ENCODE measurements at places on chromosomes 1 and 21.

DNA sequence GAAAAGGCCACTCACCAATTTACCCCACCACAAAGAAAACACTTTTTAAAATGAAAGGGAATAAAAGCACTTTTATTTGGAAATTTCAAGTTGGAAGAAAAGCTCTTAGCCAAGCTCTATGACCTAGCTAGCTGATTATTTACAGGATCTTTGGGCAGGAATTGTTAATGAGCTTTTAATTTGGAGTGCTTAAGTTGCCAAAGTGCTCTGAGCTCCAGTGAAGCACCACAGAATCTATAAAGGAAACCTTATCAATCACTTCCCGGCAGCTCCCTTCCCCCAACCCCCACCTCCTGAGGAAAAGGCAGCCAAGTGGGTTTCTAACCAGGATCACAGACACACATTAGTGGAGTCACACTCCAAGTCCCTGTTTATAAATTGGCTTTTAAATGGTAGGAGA lies 1.5 kb downstream of the ERI3 start:
- DNase-seq, result no peak

GRCh38 chr1:238954865-238955264 lies 431.5 kb upstream of the CHRM3 start:
- DNase-seq, result no peak

DNA sequence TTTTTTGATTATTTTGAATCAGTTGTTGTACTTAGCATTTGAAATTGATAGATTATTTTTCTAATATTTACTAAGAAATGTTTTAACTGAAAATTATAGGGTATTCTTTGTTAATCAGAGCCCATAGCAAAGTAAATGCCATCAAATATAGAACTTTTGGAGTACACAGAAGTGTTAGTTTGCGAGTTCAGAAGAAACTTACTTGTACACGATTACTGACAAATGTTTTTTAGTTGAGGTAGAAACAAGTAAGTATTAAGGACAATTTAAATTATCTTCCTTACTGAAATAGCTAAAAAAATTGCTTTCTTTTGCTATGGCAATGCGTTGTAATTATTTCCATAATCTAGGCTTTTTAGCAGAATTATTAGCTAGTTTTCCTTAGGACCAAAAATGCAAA lies 692.2 kb downstream of the USP25 start:
- DNase-seq, result no peak

GRCh38 chr21:15725949-15726348 lies 3.8 kb upstream of the USP25 start:
- DNase-seq, result no peak

GRCh38 chr1:175922254-175922881 lies 179.0 kb upstream of the TNR start:
- no peak for DNase-seq

DNA sequence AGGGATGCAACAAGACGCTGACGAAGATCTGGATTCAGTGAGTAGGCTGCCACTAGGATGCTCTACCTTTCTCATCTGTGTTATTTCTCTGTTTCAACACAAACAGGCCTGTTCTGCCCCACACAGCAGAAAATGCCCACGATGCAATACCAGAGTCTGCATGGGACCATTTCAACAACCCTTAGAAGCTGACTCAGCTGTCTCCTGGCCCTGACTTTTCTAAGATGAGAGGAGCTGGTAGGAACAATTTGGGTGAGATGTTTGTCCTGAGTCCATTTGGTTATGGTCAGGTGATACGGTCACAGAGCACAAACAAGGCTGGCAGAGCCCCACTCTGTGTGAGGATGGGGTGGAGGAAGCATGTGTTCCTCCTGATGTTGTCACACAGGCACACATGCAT lies 11.5 kb upstream of the SLC2A1 start:
- no peak for DNase-seq

- DNase-seq, result no peak
These were observed 35.5 kb downstream of the COQ8A start for GRCh38 chr1:226975259-226976250.

DNA sequence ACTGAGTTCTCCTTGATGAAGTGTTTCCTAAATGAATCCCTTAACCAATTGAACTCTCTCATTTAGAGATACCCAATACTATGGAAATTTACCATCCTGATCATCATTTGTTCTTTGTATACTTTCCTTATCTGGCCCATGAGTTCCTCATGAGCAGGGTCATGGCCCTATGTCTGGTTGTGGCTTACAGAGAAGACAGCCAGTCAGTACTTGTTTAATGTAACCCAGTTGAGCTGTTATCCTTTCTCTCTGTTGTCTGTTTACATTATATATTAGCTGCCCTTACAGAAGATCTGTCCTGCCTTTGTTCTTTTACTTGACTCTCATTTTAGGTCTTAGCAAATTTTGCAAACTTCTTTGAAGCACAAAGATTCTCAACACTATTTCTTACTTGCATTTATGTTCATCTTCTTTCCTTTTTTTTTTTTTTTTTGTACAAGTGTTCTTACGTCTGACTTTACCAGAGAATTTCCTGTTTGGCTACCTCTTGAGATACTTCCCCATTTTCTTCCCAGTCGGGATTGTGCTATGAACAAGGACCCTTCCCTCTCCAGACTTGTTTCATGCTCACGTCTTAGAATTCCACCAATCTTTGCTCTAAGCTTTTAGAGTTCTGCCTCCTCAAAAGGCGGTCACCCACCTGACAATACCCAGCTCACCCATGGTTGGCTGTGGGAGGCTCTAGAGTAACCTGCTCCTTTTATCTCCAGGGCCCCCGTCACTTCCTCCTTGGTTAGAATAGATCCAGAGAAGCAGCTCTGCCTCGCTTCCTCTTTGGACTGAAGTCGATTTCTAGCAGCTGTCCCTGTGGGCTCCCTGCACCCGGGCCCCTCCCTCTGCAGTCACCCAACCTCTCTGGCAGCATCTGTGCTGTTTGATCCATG lies 53.6 kb upstream of the RUNX1 start:
- no peak for DNase-seq

DNA sequence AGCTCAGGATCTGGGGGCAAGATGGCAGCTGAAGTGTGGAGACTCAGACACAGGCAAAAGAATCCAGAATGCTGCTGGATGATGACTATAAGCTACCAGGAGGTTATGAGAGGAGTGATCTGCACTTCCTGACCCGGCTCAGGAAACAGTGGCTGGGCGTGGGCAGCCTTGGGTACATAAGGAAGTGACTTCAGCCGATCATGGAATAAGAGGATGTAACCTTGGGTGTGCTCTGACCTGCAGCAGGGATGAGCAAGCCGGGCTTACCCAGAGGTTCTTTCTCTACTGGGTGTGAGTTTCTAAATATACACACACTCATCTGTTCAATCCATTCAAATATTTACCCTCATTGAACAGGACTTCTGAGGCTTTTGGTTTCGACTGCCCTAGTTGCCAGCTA lies 62.7 kb downstream of the CD34 start:
- DNase-seq, result peak; percentile 53

- DNase-seq, result no peak
These were observed 95.1 kb upstream of the KRTAP19-8 start for GRCh38 chr21:31133243-31133830.

DNA sequence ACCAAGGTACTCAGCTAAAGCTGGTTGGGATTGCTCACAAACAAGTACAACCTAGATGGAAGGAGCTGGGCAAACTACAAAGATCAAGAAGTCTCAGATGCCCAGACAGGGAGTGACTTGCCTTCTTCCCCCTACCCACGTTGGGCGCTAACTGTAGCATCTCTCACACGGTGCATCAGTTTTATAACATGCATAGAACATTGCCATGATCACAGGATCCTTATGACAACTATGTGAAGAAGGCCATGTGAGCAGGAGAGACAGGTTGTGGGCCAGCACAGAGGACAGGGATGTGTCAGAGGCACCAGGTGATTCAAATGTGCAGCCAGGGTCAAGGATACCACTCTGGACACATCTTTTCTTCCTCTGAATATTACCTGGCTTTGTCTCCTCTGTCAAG lies 28.3 kb upstream of the CYP4B1 start:
- no peak for DNase-seq

DNA sequence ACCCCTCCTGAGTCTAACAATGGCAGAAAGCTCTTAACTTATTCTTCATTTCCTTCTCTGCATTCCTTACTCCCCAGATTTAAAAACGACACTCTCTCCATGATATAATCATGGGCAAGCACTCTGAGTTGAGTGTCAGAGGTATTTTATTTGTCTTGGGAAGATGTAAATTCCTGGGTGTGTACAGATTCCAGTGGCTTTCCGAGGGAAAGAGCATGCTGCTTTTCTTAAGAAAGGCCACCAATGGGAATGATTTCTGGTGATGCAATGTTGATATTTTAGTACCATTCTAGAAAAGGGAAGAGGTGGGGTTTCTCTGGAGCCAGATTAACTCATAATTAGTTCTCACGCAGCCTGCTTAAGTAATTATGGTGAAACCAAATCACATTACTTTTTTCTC lies 47.8 kb upstream of the BTG3 start:
- no peak for DNase-seq

GRCh38 chr1:220761688-220762427 lies 13.7 kb downstream of the MTARC2 start:
- DNase-seq, result no peak

DNA sequence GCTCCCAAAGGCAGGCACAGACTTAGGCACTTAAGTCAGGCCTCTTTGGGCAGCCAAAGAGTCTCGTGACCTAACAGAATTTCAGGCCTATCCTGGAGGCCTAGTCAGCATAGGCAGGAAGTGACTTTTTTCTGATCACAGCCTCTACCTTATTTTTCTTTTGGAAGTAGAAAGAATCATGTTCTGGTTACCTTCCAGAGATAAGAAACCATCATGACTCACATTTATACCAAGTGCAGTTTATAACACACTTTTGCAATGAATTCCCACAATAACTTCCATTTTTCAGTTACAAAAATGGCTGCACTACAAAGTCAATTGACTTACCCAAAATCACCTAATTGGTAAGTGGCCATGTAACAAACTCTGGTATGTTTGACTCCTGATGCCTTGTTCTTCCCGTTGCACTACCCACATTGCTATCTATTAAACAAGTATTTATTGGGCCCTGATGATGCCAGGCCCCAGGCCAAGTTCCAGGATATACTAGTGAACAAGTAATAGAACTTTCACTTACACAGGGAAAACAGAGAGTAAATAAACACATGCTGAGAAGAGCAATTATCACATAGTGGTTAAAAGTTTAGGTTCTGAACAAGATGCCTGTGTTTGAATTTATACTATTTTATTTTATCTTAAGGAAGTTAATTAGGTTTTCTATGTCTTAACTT lies 74.3 kb downstream of the SH3GLB1 start:
- DNase-seq, result no peak

DNA sequence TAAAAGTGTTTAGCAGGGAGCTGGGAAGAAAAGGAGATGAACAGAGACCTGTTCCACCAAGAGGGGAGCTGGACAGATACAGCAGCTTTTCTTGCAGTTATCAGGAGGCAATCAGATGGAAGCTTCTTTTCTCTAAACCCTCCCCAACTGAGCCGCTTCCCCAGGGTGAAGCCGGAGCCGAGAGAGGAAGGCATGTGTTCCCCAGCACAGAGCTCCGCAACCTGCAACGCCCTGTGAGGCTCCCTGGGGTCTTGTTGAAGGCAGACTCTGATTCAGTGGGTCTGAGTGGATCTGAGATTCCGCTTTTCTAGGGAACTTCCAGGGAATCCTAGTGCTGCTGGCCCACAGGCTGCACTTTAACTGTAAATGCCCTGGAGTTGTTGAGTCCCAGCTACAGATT lies 139.1 kb upstream of the COA6 start:
- DNase-seq, result no peak

- no peak for DNase-seq
These were observed 87.9 kb upstream of the PTBP2 start for GRCh38 chr1:96633695-96634094.

DNA sequence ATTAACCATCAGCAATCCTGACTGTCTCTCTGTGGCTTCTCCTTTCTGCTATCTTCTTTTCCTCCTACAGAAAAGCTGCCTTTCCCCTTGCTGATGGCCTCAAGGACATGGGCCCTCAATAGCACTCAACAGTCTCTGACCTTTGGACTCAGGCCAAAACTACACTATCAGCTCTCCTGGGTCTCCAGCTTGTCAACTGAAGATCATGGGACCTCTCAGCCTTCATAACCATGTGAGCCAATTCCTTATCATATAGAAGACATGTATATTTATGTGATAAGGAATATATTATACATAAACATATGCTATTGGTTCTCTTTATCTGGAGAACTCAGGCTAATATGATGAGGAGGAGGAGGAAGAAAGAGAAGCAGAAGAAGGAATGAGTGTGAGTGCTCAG lies 91.8 kb upstream of the GJB5 start:
- DNase-seq, result no peak

DNA sequence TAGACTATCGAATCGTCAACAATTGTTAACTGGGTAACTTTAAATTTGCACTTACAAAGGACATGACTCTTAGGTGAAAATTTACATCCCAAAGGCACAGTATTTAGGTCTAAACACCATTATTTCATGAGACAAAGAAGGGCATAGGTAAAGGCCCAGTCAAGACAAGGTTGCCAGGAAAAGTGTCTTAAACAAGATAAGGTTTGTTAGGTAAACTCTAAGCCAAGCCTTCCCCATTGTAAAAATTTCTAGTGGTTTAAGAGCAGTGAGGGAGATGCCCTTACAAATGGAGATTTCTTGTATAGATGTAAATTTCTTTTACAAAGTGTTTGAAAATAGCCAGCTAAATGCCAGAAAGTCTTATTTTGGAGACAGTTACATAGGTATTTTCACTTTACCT lies 36.9 kb upstream of the FNBP1L start:
- DNase-seq, result no peak

DNA sequence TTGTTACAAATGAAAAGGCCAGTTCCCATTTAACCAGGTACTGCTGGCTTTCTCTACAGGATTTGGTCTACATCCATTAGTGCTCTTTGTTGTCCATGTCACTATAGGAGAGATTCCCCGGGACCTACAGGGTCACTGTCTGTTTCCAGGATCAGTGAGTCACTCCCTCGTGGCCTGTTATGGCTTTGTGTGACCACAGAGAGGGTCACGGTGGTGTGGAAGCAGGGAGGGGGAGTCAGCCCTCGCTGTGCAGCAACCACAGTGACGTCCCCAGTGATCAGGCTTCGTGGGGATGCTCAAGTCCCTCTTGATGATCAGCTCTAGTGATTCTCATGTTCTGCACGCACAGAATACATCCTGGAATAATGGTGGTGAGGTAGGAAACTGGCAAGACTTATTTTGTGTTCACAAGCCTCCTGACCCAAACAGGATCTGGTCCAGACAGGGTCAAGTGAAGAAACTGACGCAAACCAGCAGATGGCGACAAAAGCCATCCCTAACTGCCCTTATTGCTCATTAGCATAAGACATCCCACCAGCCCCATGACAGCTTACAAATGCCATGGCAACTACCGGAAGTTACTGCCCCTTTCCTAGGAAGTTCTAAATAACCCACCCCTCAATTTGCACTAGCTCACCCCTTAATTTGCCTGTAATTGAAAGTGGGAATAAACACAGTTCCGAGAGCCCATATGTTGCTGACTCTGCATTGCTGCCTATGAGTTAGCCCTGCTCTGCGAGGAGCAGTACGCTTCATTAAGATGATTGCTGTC lies 98.5 kb downstream of the DISC1 start:
- DNase-seq, result no peak

GRCh38 chr1:1344655-1345361 lies 4.4 kb downstream of the DVL1 start:
- DNase-seq, result peak; percentile 63

- no peak for DNase-seq
These were observed 30.1 kb downstream of the RNF19B start for GRCh38 chr1:32934535-32934934.

GRCh38 chr1:37631036-37631435 lies 3.7 kb downstream of the RSPO1 start:
- DNase-seq, result no peak

GRCh38 chr1:26275580-26276431 lies 4.1 kb upstream of the SH3BGRL3 start:
- DNase-seq, result peak; percentile 71

- no peak for DNase-seq
These were observed 211.8 kb upstream of the FGGY start for GRCh38 chr1:59085101-59085500.
